NCI-H1694 treated with DMSO at 0.1 percent for 48 hours (cell line): ENCODE measurements at places on chromosomes 5 and 9.

GRCh38 chr5:168637793-168638192 is 58.6 kb upstream of the PANK3 start:
- no peak for DNase-seq

DNA sequence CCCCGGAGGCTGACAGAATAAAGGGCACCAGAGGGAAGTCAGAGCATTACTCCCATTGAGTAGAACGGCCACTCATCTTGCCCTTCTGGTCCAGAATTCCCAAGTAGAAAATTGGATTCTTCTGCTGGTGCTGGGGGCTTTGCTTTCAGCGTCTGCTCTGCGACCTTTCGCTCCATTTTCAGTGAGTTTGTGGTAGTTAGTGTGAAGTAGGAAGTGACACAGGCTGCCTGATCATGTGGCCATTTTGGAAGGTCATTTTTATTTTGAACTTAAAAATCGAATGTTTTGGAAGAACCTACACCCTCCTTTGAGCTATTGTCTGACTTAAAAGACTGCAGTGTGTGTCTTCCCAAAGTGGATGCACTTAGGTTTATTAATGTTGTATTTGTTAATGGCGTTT is 56.7 kb upstream of the FAM120AOS start:
- no peak for DNase-seq

DNA sequence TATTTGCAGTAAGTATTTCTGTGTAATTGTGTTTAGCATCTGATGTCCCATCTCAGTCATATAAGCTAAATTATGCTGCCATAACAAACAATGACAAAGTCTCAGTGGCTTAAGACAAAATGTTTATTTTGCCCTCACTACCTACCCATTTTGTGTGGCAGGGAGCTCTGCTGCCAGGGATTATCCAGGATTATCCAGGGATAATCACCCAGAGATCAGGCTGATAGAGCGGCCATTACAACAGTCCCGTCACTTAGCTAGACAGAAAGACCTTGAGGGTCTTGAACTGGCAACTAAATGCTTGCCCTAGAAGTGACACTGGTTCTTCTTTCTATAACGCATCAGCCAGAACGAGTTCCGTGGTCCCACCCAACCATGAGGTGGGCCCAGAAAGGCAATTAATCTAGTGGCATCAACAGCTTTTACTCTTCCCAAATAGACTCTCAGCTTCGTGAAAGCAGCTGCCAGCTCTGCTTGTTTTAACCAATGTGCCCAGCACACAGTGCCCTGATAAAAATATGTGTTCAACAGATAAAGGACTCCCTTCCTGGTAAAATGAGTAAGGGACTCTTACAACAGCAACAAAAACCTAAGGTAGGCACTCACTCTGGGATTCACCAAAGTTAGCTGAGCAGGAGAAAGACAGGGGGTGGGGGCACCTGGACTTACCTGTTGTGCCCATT is 22.8 kb downstream of the CCDC69 start:
- no peak for DNase-seq

DNA sequence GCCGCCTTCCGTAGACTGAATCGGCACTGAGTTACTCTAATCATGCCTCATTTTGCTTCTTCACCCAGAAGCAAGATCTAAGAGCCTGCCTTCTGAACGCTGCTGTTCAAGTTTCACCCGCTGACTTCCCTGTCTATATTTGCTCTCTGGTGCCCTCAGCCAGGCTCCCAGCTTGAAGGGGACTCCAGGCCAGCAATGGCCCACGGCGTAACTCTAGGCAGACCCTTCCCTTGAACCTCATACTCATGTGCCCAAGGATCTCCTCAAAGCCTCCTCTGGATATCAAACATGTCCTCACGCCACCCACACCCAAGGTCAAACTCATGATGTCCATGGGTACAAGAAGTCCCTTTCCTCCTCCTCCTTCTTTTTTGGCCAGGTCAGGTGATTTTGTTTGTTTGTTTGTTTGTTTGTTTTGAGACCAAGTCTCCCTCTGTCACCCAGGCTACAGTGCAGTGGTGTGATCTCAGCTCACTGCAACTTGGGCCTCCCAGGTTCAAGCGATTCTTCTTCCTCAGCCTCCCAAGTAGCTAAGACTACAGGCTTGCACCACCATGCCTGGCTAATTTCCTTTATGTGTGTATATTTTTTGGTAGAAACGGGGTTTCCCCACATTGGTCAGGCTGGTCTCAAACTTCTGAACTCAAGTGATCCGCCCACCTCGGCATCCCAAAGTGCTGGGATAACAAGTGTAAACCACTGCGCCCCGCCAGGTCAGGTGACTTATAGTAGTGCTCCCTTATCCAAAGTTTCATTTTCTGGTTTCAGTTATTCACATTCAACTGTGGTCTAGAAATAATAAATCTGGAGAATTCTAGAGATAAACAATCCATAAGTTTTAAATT is 239.0 kb downstream of the SYK start:
- DNase-seq: no peak

DNA sequence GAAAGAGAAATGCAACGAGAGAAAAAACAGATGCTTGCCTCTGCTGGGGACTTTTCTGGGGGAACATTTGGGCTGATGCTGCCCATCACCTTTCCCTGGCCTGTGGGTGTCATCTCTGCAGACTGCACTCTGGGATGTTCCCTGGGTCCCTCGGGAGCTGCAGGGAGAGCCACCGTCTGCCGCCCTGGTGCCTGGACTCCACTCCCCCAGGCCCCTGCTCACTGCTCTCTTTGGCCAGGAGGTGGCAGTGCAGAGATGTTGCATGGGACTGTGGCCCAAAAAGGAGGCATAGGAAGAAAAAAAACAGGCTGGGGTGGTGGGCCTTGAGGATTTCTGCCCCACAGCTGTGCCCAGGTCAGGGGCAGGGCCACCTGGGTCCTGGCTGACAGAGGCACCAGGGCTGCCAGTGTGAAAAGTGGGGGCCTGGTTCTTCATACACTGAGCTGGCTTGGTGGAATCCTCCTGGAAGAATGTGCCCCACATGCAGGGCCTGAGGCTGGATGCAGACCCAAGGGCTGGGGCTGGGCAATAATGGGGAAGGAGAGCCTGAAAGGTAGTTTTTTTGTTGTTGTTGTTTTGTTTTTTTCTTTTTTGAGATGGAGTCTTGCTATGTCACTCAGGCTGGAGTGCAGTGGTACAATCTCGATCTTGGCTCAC is 353.6 kb downstream of the SLIT3 start:
- DNase-seq: peak; percentile 25
